A375 (cell line): ENCODE measurements at places on chromosomes 16 and 17. TPM values are rescaled to one million over a fixed set of nuclear protein-coding genes. Genes with fewer than 3 reads are reported as not detected.

Gene FGF11
- 0.38 and 0.98 TPM in 2 replicates for total RNA-seq

Gene CD79B
- total RNA-seq: not detected in 2 replicates

Gene NPW
- 1.0 and 1.5 TPM in 2 replicates for total RNA-seq

Gene ADGRG3
- 0.19 and 0.27 TPM in 2 replicates for total RNA-seq

Gene HLF
- 0.03 and 0.08 TPM in 2 replicates for total RNA-seq

Gene SPATA32
- total RNA-seq: 0.13 TPM in 1 of 2 replicates, not detected in the other

Gene FBXW10
- not detected in 2 replicates for total RNA-seq

Gene PSMD3
- 168 and 192 TPM in 2 replicates for total RNA-seq

Gene EFCAB5
- 0.87 TPM in 1 of 2 replicates, not detected in the other for total RNA-seq

Gene MYH3
- total RNA-seq: 0.98 and 1.4 TPM in 2 replicates

Gene ARSG
- 2.9 and 3.8 TPM in 2 replicates for total RNA-seq

Gene KRTAP4-6
- not detected in 2 replicates for total RNA-seq

Gene GABARAP
- total RNA-seq: 147 and 165 TPM in 2 replicates

Gene CDC27
- total RNA-seq: 71.1 and 85.8 TPM in 2 replicates

Gene HID1
- total RNA-seq: 1.7 and 3.0 TPM in 2 replicates

Gene PARD6A
- total RNA-seq: 4.2 and 4.9 TPM in 2 replicates

Gene TBC1D3I
- total RNA-seq: not detected in 2 replicates

Gene TAC4
- 1.2 TPM in 1 of 2 replicates, not detected in the other for total RNA-seq

Gene WFDC1
- total RNA-seq: not detected in 2 replicates

Gene SECTM1
- total RNA-seq: 15.3 and 22.8 TPM in 2 replicates

Gene HAGHL
- total RNA-seq: 41.0 and 47.9 TPM in 2 replicates

Gene PTGES3L
- 0.30 and 0.69 TPM in 2 replicates for total RNA-seq

Gene SLC13A5
- 0.19 and 0.26 TPM in 2 replicates for total RNA-seq
